ENCODE measurements at places on chromosomes 4 and X.

- peak; percentile 23 for DNase-seq
These were observed 94.9 kb upstream of the SHISA3 start for GRCh38 chr4:42302348-42302747.

- DNase-seq: no peak
These were observed 1.5 kb downstream of the KLHL2 start for GRCh38 chr4:165208741-165209388.

DNA sequence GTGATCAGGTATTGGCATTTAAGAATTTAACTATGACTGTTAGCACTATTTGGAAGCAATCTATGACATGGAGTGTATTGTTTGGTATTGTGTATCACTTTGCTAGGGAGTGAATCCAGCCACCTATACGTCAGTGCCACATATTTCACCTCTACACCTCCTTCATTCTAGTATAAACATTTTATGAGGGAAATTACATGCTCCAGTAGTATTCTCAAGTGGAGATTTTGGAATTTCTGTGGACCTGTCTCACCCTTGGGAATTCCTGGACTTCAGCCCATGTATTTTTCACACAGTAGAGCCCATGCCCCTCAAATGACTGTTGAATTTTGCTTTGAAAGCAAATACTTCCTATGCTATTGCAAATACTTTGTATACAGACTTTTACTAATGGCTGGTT lies 11.3 kb downstream of the BST1 start:
- DNase-seq: no peak

- DNase-seq: no peak
These were observed 57.2 kb downstream of the FBXW7 start for GRCh38 chr4:152478461-152479237.

GRCh38 chrX:85836868-85837267 lies 210.5 kb downstream of the CHM start:
- DNase-seq: peak; percentile 46

- DNase-seq: no peak
These were observed 34.1 kb downstream of the FHDC1 start for GRCh38 chr4:152970102-152970820.

DNA sequence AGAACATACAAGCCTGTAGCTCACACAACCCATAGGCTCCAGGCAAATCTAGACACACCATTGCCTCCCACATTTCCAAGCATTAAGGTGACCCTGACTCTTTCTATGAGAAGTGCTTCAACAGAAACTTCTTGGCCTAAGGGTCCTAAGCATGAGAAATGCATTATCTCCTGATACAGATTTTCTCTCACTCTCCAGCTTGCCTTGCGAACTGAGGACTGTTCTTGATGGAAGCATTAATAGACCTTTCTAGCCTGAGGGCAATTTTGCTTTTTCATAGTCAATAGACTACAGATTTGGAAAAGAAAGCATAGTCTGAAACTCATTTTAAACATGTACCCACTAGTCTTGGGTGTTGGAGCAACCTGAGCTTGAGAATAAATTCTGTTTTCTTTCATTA lies 1801.3 kb upstream of the PCDH7 start:
- DNase-seq: no peak

DNA sequence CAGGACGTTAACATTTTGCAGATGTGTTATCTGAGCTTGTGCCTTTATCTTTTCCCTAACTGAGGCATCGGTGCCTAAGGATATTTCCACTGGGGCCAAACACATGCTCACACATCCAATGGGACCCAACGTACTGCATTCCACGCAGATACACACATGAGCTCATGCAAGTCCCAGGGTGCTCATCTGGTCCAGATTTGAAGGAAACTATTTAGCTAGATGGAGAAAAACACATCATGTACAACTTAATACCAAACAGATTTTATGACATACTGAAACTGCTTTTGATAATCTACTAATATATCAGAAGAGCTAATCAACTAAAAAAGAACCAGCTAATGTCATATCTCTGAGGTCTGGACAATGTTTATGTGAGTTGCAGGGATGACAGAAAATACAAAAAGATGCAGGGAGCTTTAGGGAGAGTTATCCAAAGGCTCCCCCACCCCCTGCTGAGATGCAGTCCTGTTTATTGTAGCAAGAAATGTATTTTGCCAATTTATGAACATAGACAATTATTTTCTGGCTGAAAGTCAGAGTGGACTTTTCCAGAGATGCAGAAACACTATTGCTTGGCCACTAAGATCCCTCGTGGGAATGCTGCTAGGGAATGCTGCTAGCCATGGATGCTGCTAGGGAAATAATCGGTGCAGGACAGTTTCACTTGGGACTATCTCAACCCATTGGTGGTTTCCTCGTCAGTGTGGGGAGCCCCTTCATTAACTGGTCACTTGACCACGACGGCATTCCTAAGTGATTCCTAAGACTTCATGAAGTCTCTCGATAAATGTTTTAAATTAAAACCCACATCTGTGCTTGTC lies 172.8 kb downstream of the SMIM20 start:
- no peak for DNase-seq

DNA sequence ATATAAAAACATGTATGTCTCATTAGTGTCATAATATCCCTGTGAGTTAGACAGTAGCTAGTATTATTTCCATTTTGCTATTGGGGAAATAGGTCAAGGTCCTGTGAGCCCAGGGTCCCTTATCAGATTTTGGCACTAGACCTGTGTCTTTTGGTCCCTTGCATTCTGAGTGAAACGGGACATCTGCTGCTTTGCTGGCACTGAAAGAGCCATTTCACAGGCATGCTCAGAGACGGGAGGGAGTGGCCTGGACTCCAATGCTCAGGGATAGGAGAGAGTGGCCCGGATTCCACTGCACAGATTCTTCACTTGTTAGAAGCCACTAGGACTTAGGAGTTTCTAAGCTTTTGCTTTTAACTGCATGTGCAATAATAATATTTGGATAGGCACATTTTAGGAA lies 177.2 kb downstream of the TSPAN5 start:
- DNase-seq: peak; percentile 63

DNA sequence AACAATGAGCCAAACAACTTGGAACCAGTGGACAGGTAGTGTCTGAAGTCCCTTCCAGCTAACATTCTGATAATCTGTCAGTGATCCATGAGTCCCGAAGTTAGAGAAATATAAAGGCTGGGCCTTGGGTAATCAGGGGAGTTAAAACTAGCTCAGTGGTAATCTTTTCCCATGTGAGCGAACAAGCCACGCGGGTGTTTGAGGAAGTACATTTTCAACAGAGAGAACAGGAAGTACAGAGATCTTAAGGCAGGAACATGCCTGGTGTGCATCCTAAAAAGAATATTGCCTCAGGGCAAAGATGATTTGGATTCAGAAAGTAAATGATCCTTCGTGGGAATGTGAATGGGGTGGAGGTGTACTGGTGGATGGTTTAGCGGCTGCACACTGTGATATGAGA lies 42.9 kb downstream of the FNIP2 start:
- DNase-seq: peak; percentile 70

- no peak for DNase-seq
These were observed 54.6 kb upstream of the CLCN4 start for GRCh38 chrX:10102046-10102704.
